AG08396 (cell line): ENCODE measurements at places on chromosomes 6 and 20.
A peak's percentile ranks its signal among the peaks of the same experiment; 100 is the strongest.

DNA sequence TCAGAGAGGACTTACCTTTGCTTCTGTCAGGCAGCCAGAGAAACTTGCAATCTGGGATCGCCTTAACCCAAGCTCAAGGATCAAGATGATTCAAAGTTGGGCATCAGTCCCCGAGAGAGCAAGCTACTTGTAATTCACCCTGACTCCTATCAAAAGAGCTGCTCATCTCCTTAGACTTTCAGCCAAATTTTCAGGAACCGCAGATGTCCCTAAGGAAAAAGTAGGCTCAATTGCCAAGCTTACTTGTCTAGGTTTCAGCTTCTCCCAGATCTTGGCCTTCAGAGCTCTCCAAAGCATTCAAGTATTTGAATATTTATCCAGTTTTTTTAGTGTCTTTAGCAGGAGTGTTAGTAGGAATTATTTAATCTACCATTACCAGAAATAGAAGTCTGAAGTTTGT is 434.1 kb upstream of the MMS22L start:
- no peak for DNase-seq

DNA sequence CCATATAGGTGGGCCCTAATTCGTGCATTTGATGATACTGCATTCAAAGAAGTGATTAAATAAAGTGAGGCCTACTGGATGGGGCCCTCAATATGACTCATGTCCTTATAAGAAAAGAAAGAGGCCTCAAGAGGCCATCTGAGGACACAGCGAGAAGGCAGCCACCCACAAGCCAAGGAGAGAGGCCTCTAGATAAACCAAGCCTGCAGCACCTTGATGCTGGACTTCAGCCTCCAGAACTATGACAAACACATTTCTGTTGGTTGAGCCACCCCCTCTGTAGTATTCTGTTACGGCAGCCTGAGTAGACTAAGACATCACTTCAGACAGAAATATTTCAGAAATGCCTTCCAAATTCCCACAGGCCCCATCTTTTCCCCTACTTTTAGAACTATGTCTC is 82.5 kb upstream of the PLEKHG1 start:
- DNase-seq = no peak

GRCh38 chr6:168165891-168166290 is 86.9 kb upstream of the FRMD1 start:
- DNase-seq = no peak

DNA sequence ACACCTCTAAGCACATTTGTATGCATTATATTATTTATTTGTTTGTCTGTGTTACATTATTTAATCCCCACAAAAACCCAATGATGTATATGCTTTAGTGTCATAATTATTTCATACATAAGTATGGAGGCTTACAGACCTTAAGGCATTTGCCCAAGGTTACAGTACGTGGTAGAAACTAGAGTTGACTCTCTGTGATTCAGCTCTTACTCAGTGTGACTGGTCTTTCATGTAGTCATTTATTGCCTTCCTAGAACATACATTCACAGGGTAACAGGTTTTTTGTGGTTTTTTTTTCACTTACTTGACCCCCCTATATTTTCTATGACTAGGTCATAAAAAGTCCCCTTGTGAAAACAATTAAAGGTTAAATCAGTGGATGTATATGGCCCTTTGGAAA is 566.8 kb downstream of the TFAP2A start:
- no peak for DNase-seq

GRCh38 chr6:130931683-130932082 is 104.5 kb downstream of the SMLR1 start:
- no peak for DNase-seq

- no peak for DNase-seq
These were observed 48.2 kb downstream of the FRK start for GRCh38 chr6:116012471-116012949.

DNA sequence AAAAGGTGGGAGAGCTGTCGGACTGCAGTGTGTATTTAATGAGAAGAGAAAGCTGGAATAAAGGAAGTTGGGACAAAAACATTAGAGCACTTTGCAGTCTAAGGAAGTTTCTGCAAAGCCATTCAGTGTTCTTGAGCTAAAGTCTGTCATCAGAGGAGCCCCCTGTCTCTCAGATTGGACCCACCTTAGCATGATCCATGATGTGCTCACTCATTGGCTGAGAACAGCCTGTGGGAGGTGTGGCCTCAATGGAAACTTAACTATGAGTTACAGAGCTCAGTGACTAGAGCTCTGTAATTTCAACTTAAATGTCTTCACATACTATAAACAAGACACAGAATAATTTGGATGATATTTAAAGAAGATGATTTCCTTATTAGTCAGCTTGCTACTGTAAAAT is 437.0 kb downstream of the BTBD3 start:
- DNase-seq = no peak

GRCh38 chr6:108260126-108260808 is 573 bp downstream of the SNX3 start:
- DNase-seq = peak; percentile 45

GRCh38 chr6:79756496-79756895 is 125.4 kb downstream of the SH3BGRL2 start:
- DNase-seq = no peak

GRCh38 chr6:56238352-56238751 is 9.0 kb downstream of the COL21A1 start:
- no peak for DNase-seq

DNA sequence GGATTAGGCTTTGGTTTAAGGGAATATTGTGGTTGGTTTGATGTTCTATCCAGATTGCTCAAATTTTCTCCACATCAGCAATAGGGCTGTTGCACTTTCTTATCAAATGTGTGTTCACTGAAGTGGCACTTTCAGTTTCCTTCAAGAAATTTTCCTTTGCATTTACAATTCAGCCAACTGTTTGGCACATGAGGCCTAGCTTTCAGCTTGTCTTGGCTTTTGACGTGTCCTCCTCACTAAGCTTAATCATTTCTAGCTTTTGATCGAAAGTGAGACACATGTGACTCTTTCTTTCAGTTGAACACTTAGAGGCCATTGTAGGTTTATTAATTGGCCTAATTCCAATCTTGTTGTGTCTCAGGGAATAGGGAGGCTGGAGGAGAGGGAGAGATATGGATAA is 104.8 kb downstream of the FLRT3 start:
- DNase-seq = no peak

GRCh38 chr20:54474046-54474445 is 1.3 kb upstream of the DOK5 start:
- no peak for DNase-seq

GRCh38 chr6:150153905-150154492 is 11.2 kb downstream of the PPP1R14C start:
- DNase-seq = no peak

DNA sequence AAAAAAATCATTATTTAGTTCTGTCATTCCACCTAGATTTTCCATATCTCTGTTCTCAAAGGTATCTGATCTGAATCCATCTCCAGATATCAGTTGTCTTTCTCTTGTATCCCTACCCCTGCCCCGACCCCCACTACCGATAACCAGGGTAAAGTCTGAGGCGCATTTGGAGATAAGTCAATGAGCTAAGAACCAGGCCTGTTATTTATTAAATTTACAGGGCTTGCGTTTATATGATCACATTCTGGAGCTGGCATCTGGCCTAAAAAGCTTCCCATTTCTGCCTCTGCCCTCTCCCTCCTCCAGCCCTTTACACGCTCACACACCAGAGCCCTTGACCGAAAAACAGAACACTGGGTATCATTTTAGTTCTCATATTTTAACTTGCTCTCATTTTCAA is 144.7 kb downstream of the ALDH8A1 start:
- DNase-seq = no peak

GRCh38 chr20:38104285-38104684 is 60.8 kb downstream of the TGM2 start:
- DNase-seq = no peak

GRCh38 chr6:46628498-46628897 is 24.1 kb downstream of the CYP39A1 start:
- DNase-seq = no peak

DNA sequence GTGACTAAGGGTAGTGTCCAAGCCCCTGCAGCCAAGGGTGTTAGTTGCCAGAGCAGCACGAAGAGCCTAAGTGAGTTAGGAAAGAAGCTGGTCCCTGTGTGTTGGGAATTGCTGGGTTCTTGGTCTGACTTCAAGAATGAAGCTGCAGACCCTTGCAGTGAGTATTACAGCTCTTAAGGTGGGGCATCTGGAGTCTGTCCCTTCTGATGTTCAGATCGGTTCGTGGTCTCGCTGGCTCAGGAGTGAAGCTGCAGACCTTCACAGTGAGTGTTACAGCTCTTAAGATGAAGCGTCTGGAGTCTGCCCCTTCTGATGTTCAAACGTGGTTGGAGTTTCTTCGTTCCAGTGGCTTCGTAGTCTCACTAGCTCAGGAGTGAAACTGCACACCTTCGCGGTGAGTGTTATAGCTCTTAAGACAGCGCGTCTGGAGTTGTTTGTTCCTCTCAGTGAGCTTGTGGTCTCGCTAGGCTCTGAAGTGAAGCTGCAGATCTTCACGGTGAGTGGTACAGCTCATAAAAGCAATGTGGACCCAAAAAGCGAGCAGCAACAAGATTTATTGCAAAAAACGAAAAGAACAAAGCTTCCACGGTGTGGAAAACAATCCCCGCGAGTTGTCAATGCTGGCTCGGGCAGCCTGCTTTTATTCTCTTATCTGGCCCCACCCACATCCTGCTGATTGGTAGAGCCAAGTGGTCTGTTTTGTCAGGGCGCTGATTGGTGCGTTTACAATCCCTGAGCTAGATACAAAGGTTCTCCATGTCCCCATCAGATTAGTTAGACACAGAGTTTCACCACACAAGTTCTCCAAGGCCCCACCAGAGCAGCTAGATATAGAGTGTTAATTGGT is 31.8 kb downstream of the PXDC1 start:
- no peak for DNase-seq

- DNase-seq = peak; percentile 88
These were observed 593.4 kb upstream of the JAG1 start for GRCh38 chr20:11267131-11267761.

DNA sequence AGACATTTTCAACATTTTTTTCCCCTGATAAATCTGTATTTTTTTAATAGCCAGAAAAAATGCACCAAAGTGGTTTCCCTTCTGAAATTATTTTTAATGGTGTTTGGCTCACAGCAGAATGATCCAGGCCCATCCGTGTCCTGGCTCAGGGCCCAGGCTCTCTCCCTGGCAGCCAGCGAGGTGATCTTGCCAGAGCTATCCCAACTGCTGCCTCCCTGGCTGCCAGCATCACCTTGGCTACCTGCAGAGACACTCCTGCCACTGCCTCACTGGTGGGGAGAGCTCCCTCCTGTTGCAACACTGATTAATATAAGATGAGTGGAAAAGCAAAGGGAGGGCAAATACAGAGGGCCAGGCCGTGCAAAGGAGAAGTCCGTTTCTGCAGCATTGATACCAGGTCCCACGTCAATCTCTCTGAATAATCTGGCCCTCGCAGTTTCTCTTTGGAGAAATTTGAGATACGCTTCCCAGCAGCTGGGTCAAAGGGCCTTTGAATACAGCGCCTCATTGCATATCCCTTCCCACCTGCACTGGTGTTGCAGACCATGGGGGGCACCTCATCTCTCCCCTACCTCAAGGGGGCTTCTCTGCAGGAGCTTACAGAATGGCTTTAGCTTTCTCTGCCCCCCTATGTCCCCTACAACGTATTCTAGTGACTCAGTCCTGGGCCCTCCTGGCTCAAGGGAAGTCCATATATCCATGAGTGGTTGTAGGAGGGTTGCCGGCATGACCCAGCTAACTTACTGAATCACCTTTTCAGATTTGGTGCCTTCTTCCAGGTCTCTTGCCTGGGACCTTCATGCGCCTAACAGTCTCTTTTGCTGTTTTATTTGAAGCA is 12.8 kb upstream of the DSTN start:
- no peak for DNase-seq

GRCh38 chr20:60999250-60999649 is 252.8 kb upstream of the CDH4 start:
- no peak for DNase-seq

DNA sequence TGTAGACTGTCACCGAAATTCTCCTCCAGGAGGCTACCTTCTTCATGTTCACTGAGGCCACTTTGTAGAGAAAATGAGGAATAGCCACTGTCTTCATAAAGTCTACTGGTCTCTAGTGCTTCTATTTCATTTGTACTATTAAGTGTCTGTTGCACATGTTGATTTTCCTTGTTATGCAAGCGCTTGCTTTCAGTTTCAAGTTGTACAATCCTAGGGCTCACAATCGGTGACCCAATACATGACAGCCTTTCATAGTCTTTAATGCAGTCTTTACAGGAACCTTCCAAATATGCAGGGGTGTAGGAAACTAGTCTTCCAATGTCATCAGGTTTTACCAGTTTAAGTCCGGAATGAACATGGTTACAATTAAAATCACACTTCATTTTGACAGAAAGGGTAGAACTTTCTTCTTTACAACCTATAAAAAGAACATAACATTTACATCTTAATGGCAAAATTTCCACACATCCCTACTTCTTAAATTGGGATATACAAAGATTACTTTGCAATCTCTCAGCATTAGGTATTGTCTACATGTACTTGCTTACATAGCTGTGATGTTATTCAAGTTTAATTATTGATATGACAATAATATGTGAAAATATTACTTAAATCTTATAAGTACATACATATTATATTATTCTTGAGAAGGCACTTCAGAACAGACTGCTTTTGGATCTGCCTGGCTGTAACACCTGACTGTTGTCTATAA is 7.5 kb downstream of the FBXO5 start:
- no peak for DNase-seq

DNA sequence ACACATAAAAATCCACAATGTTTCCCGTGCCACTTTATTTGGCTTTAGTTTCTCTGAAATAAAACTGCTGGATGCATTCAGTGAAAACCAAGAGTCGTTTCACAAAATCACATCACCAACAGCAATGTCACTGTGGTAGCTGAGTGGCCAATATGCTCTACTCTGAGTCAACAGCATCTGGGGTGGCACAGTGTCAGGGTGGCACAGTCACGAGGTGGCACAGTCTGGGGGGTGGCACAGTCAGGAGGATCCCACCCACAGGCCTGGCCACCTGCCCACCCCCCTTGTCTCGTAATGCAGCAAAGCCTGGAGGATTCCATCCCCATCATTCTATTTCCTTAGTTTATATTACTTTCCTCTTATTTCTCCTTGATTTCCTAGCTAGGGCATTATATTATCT is 87.0 kb downstream of the ANKRD60 start:
- DNase-seq = no peak

GRCh38 chr6:154164397-154164796 is 125.4 kb downstream of the OPRM1 start:
- peak; percentile 71 for DNase-seq
